ENCODE measurements at places on chromosomes 1 and 21.
A peak's percentile ranks its signal among the peaks of the same experiment; 100 is the strongest.

DNA sequence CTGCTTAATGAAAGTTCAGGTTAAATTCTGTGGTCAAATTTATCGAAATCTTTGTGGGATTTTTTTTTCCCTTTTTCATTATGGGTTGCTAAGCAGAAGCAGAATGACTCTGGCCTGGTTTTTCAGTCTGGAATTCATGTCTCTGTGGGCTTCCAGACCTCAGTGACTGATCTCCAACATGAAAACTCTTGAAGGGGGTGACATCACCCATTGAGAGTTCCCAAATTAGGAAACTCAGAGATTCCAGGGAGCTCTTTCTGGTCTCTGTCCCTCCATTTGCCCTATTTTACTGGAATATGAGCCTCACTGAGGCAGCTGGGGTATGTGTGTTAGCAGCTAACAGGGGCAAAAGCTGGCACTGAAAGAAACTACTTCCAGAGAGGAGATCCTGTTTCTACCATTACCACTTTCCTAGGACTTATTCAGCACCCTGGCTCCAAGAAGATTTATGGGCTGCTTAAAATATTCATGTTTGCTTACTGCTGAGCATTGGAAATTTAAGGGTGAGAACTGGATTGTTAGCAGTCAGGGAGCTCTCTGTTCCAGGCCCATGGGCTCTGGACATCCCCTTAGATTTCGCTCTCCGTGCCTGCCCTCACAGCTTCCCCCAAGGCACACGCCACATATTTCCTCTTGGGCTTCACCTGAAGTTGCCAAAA lies 203.4 kb upstream of the SPAG17 start:
- DNase-seq = no peak

DNA sequence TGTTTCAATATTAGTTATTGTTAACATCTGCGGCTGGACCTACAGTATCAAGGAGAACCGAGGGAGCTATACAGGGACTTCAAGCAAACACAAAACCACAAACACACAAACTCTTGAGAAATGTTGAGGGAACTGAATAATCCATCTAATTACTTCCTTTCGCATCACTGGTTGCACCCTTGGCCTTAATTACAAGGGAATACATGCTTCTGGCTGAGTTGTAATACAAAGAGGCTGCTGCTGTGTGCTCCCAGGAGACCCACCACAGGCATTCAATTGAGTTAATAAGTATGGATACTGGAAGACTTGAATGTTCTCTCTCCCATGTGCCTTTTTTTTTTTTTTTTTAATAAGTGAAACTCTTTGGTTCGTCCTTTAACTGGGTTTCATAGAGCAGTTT lies 16.8 kb upstream of the SMYD2 start:
- peak; percentile 49 for DNase-seq

DNA sequence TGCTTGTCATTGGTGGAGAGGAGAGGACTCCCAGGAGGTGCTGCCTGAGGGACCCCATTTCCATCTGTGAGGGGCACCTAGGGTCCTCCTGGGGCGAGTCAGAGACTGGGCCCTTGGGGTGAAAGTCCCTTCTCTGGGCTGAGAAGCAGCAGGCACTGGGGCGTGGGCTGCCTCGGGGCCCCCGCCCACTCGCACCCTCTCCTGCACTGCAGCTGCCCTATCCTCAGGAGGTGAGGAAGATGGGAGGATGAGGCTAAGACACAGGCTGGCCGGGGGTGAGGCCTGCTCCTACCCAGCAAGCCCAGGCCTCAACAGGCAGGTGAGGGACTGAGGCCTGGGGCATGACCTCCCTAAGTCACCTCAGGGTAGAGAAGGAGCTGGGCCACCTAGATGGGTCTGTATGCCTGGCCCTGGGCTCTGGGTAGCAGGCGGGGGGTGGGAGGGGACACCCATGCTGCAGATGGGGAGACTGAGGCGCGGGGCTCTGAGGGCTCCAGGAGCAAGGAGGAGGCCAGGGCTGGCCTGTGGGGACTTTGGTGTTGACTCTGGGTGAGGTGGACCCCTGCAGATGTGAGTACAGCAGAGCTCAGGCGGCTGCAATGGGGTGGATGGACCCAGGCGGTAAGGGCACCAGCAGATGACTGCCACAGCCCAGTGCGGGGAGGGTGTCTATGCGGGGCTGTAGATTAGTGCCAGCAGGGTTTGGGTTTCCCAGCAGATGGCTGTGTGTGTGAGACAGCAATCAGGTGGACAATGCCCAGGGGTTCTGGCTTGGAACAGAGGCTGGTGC lies 10.4 kb upstream of the ZNF669 start:
- no peak for DNase-seq

DNA sequence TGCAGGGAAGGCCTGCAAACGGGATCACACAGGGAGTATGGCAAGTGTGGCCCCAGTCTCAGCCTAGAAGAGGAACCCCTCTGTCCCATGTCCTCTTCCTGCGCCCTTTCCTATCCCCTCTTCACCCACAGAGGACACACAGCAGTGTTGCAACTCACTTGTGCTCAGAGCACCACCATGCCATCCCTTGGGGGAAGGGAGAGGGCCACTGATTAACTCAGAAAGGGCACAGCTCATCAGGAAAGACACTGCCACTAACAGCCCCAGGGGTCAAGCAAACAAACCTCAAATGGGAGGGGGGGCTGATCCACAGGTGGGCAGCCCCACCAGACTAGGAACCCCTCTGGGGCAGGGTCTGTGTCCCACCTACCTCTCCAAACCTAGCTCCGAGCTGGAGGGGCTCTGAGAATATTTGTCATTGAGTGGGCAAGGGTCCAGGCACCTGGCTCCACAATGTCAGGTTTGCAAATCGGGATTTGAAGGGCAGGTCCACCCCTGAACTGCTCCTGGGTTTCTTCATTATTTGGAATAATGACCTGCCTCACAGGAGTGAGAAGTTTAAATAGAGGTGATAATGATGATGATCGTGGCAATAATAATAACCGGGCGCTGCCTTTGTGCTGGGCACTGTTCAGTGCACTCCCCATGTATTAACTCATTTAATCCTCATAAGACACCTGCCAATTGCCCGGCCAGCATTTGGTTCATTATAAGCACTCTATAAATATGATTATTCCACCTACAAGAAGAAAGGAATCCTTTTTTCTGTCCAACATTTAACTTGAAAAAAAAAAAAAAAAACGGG lies 1.0 kb downstream of the ALDH4A1 start:
- DNase-seq = no peak

DNA sequence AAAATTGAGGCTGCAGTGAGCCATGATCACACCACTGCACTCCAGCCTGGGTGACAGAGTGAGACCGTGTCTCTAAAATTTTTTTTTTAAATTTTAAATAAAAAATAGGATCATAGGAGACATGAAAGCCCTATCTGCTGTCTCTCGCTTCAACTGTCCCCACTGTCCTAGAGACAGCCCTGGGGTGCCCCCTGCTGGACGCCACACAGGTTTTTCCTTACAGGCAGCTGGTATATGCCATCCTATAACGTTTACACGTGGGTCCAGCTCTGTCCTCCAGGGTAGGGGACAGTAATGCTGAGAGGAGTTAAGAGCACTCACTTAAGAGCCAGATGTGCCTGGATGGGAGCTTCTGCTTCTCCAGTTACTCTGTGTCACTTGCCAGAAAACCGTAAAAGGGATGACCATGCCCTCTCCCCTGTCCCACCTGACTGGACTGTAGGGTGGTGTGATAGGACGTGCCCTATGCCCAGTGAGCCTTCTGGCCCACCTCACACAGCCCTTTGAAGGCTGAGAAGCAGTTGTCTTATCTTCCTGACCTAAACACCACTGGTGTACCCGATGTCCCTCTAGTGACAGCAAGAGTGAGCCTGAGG lies 8.5 kb downstream of the FBXO2 start:
- DNase-seq = peak; percentile 70

DNA sequence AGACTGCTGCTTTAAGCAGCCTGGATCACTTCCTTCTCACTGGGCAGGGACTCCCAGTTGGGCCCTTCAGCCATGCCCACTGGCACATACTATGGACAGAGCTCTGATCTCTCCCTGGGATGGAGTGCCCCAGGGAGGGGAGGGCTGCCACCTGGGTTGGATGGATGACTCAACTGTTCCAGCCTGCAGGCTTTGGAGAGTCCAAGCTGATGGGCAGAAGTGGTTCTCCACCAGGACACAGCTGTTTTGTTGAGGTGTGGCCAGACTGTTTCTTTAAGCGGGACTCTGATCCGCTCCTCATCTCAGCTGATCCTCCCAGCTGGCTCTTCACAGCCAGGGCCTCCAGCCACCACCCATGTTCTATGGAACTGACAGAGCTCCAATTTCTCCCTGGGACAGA lies 166.9 kb downstream of the MAGI3 start:
- DNase-seq = no peak

- no peak for DNase-seq
Observed at GRCh38 chr1:241715435-241715834, 63.4 kb downstream of the WDR64 start.

DNA sequence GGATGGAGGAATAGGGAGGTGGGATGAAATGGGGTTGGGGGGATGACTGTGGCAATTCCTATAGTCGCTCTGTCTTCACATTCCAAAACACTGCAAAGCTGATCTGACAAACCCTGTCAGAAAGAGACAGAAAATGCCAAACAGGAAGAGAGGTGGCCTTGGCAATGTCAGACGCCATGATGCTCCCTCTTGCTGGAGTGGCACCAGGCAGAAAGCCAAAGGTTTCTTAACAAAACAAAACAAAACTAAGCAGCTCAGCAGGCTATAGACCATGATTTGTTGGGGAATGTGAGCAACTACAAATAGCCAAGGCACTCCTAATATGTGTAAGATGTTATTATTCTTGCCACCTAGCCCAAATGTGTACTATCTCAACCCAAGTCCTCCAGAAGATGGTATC lies 42.9 kb upstream of the PLA2G2C start:
- no peak for DNase-seq

GRCh38 chr1:58768971-58769808 lies 14.7 kb downstream of the JUN start:
- DNase-seq = peak; percentile 74

DNA sequence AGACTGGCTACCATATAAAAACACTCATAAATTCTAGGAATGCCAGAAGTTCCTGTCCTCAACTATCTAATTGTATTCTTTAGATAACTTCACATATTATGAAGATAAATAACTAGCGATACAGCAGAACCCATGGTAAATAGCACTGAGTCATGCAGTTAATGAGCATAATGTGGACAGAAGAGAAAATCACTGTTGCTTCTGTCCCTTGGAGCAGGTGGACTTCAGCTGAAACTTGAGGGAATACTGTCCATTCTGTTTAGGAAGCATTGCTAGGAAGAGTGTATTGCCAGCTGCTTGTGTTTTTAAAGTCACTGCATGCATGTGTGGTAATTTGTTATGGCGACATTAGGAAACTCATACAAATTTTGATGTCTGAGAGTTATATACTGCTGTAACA lies 854.4 kb downstream of the LTN1 start:
- no peak for DNase-seq

DNA sequence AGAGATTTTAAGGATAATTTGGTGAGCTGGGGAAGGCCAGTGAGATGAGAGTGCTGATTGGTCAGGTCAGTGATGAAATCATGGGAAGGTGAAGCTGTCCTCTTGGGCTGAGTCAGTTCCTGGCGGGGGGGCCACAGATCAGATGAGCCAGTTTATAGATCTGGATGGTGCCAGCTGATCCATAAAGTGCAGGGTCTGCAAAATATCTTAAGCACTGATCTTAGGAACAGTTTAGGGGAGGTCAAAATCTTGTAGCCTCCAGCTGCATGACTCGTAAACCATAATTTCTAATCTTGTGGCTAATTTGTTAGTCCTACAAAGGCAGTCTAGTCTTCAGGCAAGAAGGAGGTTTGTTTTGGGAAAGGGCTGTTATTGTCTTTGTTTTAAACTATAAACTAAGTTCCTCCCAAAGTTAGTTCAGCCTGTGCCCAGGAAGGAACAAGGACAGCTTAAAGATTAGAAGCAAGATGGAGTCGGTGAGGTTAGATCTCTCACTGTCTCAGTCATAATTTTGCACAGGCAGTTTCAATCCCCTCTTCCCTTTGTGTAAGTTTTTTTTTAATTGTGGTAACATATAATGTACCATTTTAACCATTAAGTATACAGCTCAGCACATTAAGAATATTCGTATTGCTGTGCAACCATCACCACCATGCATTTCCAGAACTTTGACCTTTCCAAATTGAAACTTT lies 39.4 kb downstream of the PTAFR start:
- peak; percentile 66 for DNase-seq

GRCh38 chr1:5811419-5811818 lies 180.8 kb downstream of the NPHP4 start:
- DNase-seq = no peak

DNA sequence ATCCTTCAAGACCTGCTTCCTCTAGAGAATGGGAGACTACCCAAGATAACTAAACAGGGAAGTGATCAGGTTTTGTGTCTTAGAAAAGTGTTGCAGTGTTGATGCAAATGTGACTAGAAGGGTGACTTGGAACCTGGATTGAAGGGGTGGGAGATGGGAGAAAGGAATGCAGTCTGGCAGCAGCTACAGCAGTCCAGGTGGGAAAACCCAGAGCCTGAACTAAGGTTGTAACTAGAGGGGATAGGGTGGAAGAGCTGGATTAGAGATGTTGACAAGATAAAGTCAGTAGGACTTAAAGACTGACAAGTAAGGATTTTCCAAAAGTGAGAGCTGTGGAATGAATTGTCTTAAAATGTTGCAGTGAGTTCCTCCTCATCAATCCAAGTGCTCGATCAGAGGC lies 7.1 kb upstream of the SHISA4 start:
- DNase-seq = no peak

DNA sequence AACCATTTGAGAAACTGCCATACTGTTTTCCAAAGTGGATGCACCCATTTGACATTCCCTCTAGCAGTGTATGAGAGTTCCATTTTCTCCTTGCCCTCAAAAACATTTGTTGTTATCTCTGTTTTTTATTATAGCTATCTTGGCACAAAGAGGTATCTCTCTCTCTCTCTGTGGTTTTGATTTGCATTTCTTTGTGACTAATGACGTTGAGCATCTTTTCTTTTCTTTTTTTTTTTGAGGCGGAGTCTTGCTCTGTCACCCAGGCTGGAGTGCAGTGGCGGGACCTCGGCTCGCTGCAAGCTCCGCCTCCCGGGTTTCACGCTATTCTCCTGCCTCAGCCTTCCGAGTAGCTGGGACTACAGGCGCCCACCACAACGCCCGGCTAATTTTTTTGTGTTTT lies 17.4 kb upstream of the ZMYM6 start:
- DNase-seq = peak; percentile 41

GRCh38 chr1:23928789-23929188 lies 15.6 kb upstream of the CNR2 start:
- DNase-seq = no peak

All from fibroblast of mammary gland (primary cell).